Endodermal cell (in vitro differentiated cells): ENCODE measurements at places on chromosomes 1 and 21. TPM values are rescaled to one million over a fixed set of nuclear protein-coding genes. Genes with fewer than 3 reads are reported as not detected.

Gene BSND
- 0.15 to 0.20 TPM (median 0.16 TPM) in 3 replicates for total RNA-seq

Gene OR10Z1
- not detected in 3 replicates for total RNA-seq

Gene KRTAP21-2
- total RNA-seq = not detected in 3 replicates

Gene ATP6V1G3
- total RNA-seq = 0.56 and 1.5 TPM in 2 replicates

Gene GPR137B
- total RNA-seq = 2.3 and 2.8 TPM in 2 replicates

Gene PCAT6
- total RNA-seq = 3.1 to 16.5 TPM (median 5.0 TPM) in 3 replicates

Gene PHC2
- 31.8 and 32.1 TPM in 2 replicates for total RNA-seq

Gene SELENBP1
- 31.4 and 35.4 TPM in 2 replicates for total RNA-seq

Gene RYR2
- 2.4 and 2.5 TPM in 2 replicates for total RNA-seq

Gene CHRM3
- total RNA-seq = 3.9 and 5.5 TPM in 2 replicates

Gene CR1L
- 1.4 and 1.9 TPM in 2 replicates for total RNA-seq
